Myometrial cell (primary cell): ENCODE measurements at places on chromosomes 12 and 14. TPM values are rescaled to one million over a fixed set of nuclear protein-coding genes. Genes with fewer than 3 reads are reported as not detected.

Gene CLEC4D
- total RNA-seq, result not detected in 2 replicates

Gene SERPINA3
- total RNA-seq, result 1.2 and 1.4 TPM in 2 replicates

Gene EXOC3L4
- not detected in 2 replicates for total RNA-seq

Gene RTL1
- not detected in 2 replicates for total RNA-seq

Gene SIX1
- under 0.01 and 0.18 TPM in 2 replicates for total RNA-seq

Gene NOXRED1
- not detected in 2 replicates for total RNA-seq

Gene CPM
- total RNA-seq, result 22.8 and 34.0 TPM in 2 replicates

Gene AMN1
- 5.8 and 16.7 TPM in 2 replicates for total RNA-seq

Gene ANG
- 7.5 and 12.1 TPM in 2 replicates for total RNA-seq

Gene KLRB1
- total RNA-seq, result not detected in 2 replicates

Gene PAX9
- total RNA-seq, result 0.35 TPM in 1 of 2 replicates, not detected in the other

Gene ANKS1B
- total RNA-seq, result not detected in 2 replicates

Gene GZMB
- total RNA-seq, result not detected in 2 replicates

Gene GUCY2C
- total RNA-seq, result not detected in 2 replicates

Gene RNASE1
- total RNA-seq, result not detected in 2 replicates

Gene KCNC2
- total RNA-seq, result not detected in 2 replicates

Gene PNMA1
- total RNA-seq, result 24.5 and 26.2 TPM in 2 replicates

Gene GLIPR1L2
- total RNA-seq, result 0.18 and 0.29 TPM in 2 replicates

Gene FUT8
- 77.3 and 93.0 TPM in 2 replicates for total RNA-seq

Gene ALDH1L2
- 80.8 and 105 TPM in 2 replicates for total RNA-seq

Gene KLRK1
- not detected in 2 replicates for total RNA-seq

Gene LRP1-AS
- total RNA-seq, result not detected in 2 replicates

Gene NRIP2
- total RNA-seq, result 0.29 and 2.8 TPM in 2 replicates

Gene INSM2
- not detected in 2 replicates for total RNA-seq

Gene RDH5
- 6.3 and 9.7 TPM in 2 replicates for total RNA-seq

Gene RHOJ
- not detected in 2 replicates for total RNA-seq
